CD4-positive, alpha-beta T cell (primary cell): ENCODE measurements at places on chromosomes 4 and X.

DNA sequence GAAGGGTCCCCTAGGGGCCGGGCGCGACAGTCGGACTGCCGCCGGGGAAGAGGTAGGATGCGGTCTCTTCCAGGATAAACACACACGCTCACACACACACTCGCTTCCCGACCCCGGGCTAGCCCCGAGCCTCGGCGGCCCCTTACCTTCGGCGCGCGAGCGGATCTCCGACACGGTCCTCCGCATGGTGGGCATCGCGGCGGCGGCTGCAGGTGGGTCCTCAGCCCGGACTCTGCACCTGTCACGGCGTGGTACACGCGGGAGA is 294 bp downstream of the ATP8A1 start:
- DNase-seq, result no peak

- DNase-seq, result no peak
These were observed 50.3 kb downstream of the FGFRL1 start for GRCh38 chr4:1061760-1062159.

DNA sequence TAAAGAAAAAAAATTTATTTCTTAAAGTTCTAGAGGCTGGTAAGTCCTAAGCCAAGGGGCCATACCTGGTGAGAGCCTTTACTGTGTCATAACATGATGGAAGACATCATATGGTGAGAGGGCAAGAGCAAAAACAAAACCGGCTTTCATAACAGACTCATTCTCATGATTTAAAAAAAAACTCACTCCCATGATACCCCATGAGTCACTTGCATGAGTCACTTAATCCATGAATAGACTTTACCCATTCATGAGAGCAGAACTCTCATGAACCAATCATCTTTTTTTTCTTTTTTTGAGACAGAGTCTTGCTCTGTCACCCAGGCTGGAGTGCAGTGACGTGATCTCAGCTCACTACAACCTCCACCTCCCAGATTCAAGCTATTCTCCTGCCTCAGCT is 369.7 kb upstream of the DIAPH2 start:
- no peak for DNase-seq

- no peak for DNase-seq
These were observed 16.4 kb upstream of the OTUD4 start for GRCh38 chr4:145196747-145197146.

DNA sequence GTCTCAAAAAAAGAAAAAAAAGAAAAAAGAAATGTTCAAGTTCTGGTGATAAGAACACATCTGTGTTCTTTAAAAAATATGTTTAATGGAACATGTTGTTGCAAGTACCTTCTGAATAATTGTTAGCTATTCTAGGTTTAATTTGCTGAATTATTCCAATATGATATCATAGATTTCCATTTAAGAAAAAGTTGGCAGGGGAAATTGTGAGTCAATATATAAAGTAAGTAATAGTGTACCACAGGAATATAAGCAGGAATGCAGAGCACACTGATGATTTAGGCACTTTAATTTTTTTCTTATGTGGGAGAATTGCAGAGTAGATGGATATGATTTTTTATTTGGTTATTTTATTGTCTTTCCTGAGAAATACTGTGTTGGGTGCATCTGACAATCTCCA is 190.7 kb downstream of the RPA4 start:
- no peak for DNase-seq
